Urothelium cell line (cell line): ENCODE measurements at places on chromosomes 2 and 18.

- peak; percentile 84 for DNase-seq
These were observed 187.5 kb downstream of the TWIST2 start for GRCh38 chr2:239035361-239035814.

DNA sequence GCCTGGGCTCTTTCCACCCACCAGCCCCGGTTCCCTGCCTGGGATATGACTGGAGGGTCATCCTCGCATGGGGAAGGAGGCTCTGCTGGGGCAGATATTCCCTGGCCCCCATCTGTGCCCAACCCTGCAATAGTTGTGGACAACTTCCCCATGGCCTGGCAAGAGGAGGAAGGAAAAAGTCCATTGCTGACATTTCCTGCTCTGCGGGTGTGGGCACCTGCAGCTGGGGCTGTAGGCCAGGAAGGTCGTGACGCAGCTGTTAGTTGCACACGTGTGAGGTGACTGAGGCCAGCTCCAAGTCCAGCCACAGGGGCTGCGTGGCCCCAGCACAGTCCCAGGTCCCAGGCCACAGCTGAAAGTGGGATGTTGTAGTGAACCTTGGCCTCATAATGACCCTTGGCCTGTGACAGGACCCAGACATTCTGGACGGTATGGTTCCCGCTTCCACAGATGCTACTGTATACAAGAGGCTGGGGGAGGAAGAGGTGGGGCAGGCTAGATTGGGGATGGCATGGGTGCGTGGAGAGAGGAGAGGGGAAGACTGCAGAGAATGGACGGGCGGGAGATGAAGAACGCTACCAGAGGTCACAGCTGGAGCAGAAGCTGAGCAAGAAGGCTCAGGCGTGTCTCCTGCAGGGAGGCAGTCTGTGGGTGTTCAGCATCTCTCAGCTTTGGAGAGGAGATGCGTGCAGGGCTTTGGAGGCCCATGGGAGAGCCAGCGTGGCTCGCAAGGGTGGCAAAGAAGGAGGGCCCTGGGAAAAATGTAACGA, 22.1 kb downstream of the OTOF start:
- no peak for DNase-seq

- DNase-seq: no peak
These were observed 102.2 kb downstream of the ACTR3 start for GRCh38 chr2:113992090-113992489.

DNA sequence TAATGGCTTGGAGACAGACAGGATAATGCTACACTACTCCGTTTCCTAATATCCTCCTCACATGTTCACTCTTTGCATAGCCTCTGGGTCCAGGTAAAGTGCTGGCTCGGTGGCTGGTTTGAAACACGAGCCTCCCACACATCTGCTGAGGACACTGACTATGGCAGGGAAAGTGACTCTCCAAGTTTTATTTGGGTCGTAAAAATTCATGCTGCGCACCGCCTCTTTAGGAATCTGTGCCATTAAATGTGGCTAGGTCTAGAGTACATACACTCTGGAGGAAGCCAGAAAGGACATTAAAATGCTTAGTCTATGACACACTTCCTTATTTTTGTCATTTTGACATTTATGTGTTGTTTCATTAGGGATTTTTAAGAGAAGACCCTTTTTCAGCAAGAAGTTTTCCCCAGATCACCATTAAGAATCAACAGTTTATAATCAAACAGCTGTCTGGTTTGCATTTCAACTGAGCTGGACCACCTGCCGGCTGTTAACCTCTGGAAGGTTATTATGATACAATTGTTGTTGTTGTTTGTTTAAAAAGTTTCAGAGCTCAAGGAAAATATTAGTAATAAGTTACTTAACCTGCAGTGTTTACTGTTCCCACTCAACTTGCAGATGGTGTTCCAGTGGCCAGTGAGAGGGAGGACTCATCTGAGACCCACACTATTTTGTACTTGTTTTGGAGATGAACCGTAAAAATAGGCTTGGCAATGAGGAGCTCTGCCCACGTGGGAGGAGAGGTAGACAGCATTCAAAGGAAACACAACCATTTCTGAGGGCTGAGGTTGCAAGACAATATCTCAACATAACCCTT, 443.3 kb upstream of the MEIS1 start:
- DNase-seq: peak; percentile 9

DNA sequence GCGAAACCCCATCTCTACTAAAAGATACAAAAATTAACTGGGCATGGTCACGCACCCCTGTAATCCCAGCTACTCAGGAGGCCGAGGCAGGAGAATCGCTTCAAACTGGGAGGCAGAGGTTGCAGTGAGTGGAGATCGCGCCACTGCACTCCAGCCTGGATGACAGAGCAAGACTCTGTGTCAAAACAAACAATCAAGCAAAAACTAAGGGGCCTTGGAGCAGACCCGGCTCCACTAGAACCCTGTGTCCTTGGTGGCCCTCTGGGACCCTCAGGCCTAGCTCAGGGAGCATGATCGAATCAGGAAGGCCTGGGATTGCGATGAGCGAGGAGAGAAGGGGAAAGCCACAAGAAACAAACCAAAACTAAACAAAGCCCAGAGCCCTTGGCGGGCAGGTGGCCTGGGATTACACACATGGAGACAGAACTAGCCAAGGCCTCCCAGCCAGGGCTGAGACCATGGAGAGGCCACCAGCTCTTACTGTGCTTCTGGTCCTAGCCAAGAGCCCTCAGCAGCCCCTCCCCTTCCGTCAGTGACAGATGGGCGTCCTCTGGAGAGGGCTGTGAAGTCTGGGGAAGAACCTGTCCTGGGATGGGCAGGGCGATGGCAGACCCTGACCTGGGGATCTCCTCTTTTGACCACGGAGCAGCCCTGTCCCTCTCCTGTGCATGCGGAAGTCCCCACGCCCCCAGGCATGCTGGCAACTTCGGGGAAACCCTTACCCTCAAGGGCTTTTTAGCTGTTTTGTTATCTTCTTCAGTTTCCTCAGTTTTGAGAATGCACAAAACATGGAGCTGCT, 27.4 kb upstream of the CATIP start:
- no peak for DNase-seq

DNA sequence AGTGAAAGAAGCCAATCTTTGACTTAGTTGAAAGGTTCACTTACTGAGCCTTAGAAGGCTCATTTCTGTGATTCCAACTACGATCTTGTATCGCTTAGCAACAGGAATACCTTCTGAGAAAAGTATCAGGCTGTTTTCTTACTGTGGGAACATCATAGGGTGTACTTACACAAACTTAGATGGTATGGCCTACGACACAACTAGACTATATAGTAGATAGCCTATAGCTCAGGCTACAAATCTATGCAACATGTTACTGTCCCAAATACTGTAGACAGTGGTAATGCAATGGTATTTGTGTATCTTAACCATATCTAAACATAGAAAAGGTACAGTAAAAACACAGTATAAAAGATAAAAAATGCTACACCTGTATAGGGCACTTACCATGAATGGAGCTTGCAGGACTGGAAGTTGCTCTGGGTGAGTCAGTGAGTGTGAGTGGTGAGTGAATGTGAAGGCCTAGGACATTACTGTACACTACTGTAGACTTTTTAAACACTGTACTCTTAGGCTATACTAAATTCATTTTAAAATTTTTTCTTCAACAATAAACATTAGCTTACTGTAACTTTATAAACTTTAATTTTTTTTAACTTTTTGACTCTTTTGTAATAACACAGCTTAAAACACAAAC, 148.8 kb upstream of the STON1 start:
- DNase-seq: no peak

GRCh38 chr18:9803698-9804516, 81.9 kb upstream of the TXNDC2 start:
- no peak for DNase-seq

DNA sequence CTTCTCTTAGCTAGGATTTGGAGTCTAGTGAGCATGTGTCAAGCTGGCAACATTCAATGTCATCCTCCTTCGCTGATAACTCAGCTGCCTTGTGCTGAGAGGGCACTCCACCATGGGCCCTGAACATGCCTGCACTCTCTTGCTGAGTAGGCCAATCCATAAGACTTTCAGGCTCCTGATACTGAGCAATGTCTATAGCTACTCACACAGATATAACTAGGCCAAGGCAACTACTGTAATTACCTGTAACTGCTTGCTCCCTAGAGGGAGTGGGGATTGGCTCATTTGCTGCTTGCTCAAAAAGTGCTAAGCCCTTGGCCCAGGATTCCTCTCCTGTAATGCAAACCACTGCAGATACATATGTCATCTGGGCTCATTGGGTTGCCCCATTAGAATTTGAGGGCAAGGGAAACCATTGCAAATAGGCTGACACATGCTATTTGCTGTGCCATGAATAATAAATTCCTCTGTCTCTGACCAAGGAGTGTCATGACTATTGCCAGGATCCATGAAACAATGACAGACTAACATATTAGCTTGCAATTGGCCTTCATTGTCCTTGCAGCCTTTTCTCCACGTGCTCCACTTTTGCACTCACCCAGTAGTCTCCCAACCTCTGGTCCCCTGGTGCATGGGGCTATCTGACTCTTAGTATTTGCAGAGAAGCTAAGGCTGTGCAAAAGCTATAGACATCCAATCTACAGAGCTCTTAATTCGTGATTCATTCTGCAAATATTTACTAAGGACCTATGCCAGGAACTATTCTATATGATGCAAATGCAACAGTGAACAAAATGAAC, 36.9 kb upstream of the BMPR2 start:
- no peak for DNase-seq

GRCh38 chr2:1929962-1930361, 185.6 kb upstream of the PXDN start:
- DNase-seq: no peak

DNA sequence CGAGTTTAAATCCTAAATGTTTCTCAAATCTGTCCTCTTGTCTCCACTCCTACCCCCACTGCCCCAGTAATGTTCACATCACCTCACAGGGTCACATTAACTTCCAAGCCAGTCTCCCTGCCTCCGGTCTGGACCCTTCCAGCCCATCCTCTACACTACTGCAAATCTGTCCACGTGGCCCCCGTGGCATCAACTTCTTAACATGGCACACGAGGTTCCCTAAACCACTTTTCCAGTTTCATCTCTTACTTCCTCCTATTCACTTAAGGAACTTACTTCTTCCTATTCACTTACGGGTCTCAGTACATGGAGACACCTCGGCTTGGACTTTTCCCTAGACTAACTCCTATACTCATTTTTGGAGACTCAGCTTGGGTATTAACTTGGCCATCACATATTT, 27.0 kb downstream of the MRPL33 start:
- no peak for DNase-seq

- no peak for DNase-seq
These were observed 254.3 kb downstream of the LRRTM1 start for GRCh38 chr2:80050246-80050645.

DNA sequence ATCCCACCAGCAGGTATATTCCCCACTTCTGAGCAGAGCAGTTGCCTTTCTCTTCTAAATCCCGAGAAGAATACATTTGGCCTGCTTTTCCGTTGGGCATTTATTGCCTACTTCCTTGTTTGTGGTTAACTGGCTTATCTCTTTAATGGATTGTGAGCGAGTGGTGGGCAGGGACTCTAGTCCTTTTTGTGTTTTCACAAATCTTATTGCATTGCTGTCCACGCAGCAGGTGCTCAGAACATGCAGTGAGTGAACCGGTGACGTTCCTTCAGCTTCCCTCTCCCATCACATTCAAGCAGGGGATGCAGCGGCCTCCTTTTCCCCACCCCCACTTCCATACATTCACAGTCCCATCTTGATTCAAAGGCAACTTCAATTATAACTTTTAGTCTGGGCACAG, 28.9 kb upstream of the GAREM2 start:
- no peak for DNase-seq

- DNase-seq: no peak
These were observed 59.4 kb downstream of the RHOB start for GRCh38 chr2:20506201-20506685.

DNA sequence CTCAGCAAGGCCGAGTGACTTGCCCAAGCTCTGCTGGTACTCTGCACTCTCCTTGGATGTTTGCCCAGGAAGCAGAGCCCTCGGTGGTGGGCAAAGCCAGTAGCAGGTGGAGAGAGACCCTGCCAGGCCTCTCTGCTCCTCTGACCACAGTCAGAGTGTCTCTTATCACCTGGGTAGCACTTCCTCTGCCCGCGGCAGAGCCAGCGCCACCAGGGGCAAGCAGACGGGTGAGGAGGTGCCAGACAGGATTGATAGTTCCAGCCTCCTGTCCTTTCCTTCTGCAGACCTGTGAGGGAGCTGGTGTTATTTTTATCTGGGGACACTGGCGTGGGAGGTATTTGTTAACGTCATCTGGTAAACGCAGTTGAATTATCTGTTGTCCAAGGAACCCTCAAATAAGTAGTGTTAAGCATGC, 152.9 kb downstream of the SMAD7 start:
- no peak for DNase-seq

GRCh38 chr2:205792908-205793307, 110.6 kb downstream of the NRP2 start:
- DNase-seq: no peak

GRCh38 chr2:185284696-185285095, 453.9 kb upstream of the FSIP2 start:
- DNase-seq: no peak

GRCh38 chr2:100321866-100322820, at the start of gene LONRF2:
Gene LONRF2, minus strand, starts transcription at chr2:100322501. Its CDS starts 408 bp downstream, at chr2:100322093.
- peak; percentile 32 for DNase-seq

DNA sequence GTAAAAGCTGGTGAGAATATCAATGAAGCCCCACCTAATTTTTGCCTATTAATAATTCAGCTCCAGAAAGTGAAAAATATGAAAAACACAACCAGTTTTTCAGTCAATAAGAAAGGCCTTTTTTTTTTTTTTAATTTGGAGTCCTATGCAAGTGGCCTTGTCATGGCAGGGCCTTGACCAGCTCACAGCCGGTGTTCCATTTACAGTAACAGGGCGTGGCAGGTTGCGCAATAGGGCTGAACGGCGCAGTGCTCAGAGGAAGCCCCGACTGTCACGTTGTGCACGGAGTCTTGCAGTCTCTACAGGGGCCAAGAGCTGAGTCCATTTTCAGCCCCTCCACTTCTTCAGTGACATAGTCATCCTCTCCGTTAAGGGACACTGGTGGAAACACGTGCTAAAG, 184.1 kb upstream of the FN1 start:
- DNase-seq: peak; percentile 21

- no peak for DNase-seq
These were observed 248.5 kb downstream of the TMEM182 start for GRCh38 chr2:103010306-103010705.

GRCh38 chr2:122745603-122746002, 990.2 kb downstream of the TSN start:
- DNase-seq: no peak

DNA sequence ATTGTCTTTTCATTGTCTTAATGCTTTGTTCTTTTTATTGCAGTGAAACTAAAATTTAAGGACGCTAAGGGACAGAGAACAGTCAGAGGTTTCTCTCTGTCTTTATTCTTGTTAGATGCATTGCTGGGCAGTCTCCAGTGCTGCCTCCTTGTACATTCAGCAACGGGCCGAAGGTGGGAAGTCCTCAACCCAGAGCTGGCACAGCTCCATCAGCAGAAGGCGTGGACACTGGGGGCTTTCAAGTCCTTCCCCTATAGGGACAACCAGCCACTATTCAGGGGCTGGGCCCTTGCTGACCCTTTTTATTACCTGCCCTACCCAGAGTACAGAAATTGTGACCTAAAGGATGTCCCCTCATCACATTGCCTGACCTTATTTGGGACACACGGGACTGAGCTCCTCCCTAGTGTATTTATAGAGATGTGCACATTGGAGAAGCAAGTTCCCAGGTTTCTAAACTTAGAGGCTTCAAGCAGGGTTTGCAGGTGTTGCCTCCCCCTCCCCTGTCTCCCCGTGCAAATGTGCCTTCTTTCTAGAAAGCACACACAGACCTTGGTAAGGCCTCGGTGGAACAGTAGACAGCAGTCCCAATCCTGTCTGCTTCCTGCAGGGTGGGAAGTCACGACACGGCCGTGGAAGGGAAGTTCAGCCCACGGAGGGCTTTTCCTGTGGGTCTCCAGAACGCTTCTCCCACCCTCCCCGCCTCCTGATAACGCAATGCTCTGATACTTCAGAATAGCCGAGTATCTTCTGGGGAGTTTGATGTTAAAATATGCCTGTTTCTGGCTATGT, 68.2 kb downstream of the ZCCHC2 start:
- DNase-seq: no peak
